ENCODE measurements at places on chromosomes 1 and 21.

- H3K4me3 ChIP-seq = no peak overlapping the region
- H3K36me3 ChIP-seq = peaks cover 8% of the 10 kb centered on the region
- no peak for DNase-seq
- peak overlapping the region; percentile 56 for H3K27ac ChIP-seq
Measured at GRCh38 chr1:206464456-206464964, 5.8 kb upstream of the IKBKE start.

GRCh38 chr1:64060611-64061302 lies 142.7 kb upstream of the UBE2U start:
- peaks cover 12% of the 10 kb centered on the region for H3K27me3 ChIP-seq
- H3K36me3 ChIP-seq = no peaks in the 10 kb centered on the region
- H3K4me1 ChIP-seq = peaks cover 11% of the 10 kb centered on the region
- DNase-seq = no peak

GRCh38 chr1:39799770-39800470 lies 11.3 kb upstream of the BMP8B start:
- H3K4me3 ChIP-seq = peak overlapping the region; percentile 71
- peak; percentile 58 for DNase-seq
- H3K27me3 ChIP-seq = peaks cover 3% of the 10 kb centered on the region
- H3K27ac ChIP-seq = peak overlapping the region; percentile 89
- H3K4me1 ChIP-seq = peaks cover 11% of the 10 kb centered on the region

DNA sequence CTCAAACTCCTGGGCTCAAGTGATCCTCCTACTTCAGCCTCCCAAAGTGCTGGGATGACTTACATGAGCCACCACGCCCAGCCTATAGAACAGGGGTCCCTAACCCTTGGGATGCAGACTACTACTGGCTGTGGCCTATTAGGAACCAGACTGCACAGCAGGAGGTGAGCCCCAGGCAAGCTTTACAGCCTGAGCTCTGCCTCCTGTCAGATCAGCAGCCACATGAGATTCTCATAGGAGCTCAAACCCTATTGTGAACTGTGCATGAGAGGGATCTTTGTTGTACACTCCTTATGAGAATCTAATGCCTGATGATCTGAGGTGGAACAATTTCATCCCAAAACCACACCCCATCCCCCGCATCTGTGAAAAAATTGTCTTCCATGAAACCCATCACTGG lies 13.4 kb upstream of the PSMB4 start:
- no peaks in the 10 kb centered on the region for H3K36me3 ChIP-seq
- H3K27me3 ChIP-seq = no peaks in the 10 kb centered on the region
- H3K27ac ChIP-seq = no peak overlapping the region
- peaks cover 5% of the 10 kb centered on the region for H3K4me1 ChIP-seq
- DNase-seq = no peak
- H3K4me3 ChIP-seq = no peak overlapping the region

DNA sequence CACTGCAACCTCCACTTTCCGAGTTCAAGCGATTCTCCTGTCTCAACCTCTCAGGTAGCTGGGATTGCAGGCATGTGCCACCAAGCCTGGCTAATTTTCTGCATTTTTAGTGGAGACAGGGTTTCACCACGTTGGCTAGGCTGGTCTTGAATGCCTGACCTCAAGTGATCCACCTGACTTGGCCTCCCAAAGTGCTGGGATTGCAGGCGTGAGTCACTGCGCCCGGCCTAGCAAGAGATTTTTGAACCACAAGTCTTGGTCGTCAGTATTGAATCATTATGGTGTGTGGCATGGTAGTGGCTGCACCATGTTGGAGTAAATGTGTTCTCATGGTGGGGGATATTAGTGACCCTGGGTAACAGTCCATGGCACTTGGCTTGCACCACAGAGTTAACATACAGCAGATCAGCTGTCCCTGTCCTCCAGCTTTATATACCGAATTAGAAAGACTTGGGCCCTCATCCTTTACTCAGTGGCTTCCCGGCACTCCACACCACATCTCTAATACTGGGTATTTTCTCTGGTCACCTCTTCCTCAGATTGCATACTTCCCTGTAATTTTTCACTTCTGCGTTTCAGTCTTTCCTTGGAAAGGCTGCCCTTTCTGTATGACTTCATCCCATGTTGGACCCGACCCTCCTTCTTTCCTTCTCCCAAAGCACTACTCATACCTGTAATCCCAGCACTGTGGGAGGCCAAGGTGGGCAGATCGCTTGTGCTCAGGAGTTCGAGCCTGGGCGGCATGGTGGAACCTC lies 25.1 kb downstream of the AK4 start:
- peaks cover 15% of the 10 kb centered on the region for H3K4me1 ChIP-seq
- H3K27ac ChIP-seq = no peak overlapping the region
- DNase-seq = no peak
- H3K4me3 ChIP-seq = no peak overlapping the region
- peaks cover 9% of the 10 kb centered on the region for H3K36me3 ChIP-seq

DNA sequence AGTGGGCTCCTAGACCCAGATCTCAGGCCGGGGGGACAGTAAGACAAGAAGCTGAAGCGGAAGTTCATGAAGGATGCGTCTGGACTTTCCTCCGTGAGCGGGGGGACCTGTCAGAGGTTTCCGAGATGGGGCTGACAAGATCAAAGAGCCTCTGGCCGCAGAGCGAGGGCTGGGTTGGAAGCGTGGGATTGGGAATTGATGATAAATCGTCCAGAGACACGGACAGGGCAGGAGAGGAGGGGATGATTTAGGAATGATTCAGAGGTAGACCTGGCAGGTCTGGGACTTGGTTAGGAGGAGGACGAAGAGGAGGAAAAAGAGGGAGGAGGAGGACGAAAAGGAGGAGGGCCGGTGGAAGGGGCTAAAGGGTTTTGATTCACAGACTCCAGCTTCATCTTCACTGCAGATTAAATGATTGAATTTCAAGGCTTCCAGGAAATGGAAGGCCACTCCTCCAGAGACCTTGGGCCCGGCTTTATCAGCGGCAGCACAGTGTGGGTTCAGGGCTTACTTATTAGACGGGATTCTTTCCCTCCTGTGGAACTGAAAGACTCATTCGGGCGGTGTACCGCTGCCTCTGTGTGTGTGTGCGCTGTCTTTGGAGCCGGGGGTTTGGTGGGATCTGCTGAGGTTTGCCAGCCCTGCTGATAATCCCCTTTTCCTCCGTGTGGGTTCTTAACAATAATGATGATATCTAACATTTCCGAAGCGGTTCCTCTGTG lies 85.7 kb upstream of the SLC45A1 start:
- no peak for DNase-seq
- H3K27ac ChIP-seq = no peak overlapping the region
- no peaks in the 10 kb centered on the region for H3K36me3 ChIP-seq
- no peak overlapping the region for H3K4me3 ChIP-seq
- peaks cover 29% of the 10 kb centered on the region for H3K27me3 ChIP-seq

DNA sequence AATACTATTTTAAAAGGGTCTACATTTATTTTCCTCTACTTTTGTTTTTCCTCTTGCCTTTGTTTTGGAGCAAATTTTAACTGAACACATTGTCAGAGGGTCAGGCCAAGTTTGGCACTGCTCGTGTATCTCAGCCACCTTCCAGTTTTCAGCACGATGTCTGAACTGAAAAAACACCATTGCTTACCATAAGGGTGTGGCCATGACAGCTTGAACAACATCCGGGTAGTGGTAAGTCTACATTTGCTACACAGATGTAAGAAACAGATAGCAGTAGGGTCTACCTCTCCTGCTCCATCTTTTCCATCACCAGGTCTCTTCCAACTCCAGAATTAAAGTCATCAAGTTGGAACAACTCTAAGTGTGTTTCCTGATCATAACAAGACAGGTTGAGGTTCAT lies 4.2 kb downstream of the HIVEP3 start:
- peaks cover 18% of the 10 kb centered on the region for H3K36me3 ChIP-seq
- H3K4me1 ChIP-seq = peaks cover 62% of the 10 kb centered on the region
- DNase-seq = no peak

DNA sequence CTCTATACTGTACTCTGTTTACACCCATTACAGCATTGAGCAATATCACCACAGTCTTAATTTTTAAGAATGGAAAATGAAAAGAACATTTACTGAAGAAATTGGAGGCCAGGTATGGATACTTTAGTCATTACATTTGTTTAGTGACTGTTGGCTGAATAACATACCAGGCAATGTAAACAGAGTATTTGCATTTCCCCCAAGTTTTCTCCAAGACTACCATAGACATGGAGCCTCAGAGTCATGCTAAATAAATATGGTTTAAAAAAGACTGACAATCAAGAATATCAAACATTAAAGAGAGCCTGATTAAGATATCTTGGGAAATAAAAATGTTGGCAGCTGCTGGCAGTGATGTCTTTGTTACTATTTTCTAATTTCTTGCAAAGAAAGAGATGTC lies 136.9 kb upstream of the ADAMTS5 start:
- no peak for DNase-seq
- no peaks in the 10 kb centered on the region for H3K36me3 ChIP-seq
- no peaks in the 10 kb centered on the region for H3K27me3 ChIP-seq
- H3K4me3 ChIP-seq = no peak overlapping the region
- H3K4me1 ChIP-seq = no peaks in the 10 kb centered on the region
- no peak overlapping the region for H3K27ac ChIP-seq

DNA sequence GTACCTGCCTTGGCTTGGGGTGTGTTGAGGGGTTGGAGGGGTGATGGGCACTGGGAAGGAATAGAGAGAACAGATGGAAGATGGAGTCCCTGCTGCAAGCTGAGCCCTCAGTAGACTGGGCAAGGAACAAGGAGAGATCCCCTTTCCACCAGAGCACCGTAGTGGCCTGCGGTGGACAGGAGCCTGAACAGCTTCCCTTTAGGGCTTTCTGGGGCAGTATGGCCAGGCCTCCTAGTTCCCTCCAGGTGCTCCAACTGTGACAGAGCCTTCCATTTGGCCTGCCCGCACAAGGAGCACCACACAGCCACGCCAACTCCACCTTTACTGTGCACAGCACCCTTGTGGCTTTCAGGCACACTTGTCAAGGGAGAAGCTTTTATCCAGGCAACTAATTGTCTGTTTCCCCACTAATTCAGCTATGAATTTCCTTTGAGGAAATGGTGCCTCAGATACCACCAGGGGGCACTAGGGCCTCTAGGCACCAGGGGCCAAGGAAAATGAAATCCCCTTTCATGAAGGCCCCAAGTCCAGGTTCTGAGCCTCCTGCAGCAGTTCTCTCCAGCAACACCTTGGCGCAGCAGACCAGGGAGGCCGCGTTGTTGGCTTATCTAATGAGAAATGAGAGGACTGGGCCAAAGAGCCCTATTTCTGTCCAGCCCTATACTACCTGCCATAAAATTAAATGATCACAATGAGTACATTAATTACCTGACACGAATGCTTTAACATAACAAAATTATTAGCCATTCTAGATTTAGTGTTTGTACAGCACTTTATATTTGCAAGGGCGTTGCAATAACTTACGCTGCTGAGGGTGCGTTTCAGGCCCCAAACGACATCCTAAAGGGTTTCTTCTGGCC lies 23.1 kb upstream of the ERI3 start:
- H3K4me1 ChIP-seq = no peaks in the 10 kb centered on the region
- DNase-seq = no peak
- no peak overlapping the region for H3K27ac ChIP-seq
- peaks cover 4% of the 10 kb centered on the region for H3K27me3 ChIP-seq

DNA sequence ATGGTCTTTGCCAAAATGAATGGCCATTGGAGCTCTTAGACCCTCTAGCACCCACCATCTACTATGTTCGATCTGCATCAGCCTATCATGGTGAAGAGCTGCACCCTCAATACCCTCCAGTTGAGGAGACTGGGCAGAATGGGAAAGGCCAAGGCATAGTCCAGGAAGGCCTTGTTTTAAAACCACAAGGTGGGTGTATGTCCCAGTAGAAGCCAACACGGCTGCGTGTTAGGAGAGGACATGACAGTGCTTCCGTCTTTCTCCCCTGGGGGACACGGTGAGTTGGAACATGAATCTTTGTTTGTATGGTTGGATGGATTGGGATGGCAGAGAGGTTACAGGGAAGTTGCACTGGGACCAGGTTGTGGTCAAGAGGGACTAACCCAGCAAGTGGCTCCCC lies 18.6 kb upstream of the SH3D21 start:
- no peak overlapping the region for H3K4me3 ChIP-seq
- peaks cover 17% of the 10 kb centered on the region for H3K4me1 ChIP-seq
- H3K27me3 ChIP-seq = no peaks in the 10 kb centered on the region
- no peak overlapping the region for H3K27ac ChIP-seq
- peaks cover 80% of the 10 kb centered on the region for H3K36me3 ChIP-seq
- no peak for DNase-seq

DNA sequence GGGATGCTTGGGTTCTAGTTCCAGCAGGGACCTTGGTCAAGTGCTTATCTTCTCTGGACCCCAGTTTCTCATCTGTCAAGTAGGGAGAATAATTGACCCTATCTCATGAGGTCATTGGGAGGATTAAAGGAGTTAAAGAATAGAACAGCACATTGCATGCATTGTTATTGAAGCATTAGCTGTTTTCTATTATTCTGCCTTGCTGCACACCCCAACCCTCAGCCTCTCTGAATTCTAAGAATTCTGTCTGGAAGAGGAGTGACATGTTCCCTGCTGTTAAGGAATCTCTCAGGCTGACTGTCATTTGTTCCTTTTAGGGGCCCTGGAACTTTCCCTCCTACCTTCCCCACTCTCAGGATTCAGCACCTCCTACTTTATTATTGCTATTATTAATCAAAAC lies 73.9 kb downstream of the NENF start:
- H3K4me3 ChIP-seq = no peak overlapping the region
- no peak for DNase-seq
- no peak overlapping the region for H3K27ac ChIP-seq
- no peaks in the 10 kb centered on the region for H3K4me1 ChIP-seq

DNA sequence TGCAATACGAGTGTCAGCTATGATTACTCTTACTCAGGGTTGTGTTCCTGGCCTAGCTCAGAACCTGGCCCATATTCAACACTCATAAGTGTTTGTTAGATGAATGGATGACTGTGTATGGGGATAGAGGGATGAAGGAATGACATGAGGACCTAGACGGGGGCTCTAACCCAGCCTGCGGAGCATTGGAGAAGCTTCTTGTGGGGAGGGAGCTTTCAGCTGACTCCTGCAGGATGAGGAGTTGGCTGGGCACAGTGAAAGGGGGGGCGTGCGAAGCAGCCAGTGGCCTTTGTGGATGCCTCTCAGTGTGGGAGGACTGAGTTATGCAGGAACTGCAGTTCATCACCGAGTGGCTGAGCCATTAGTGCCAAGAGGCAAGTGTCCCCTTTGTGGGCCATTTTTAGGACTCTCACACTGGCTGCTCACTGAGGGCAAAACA lies 1.2 kb upstream of the EXTL1 start:
- peaks cover 7% of the 10 kb centered on the region for H3K4me1 ChIP-seq
- DNase-seq = no peak
- H3K36me3 ChIP-seq = no peaks in the 10 kb centered on the region
- peaks cover 6% of the 10 kb centered on the region for H3K27me3 ChIP-seq

DNA sequence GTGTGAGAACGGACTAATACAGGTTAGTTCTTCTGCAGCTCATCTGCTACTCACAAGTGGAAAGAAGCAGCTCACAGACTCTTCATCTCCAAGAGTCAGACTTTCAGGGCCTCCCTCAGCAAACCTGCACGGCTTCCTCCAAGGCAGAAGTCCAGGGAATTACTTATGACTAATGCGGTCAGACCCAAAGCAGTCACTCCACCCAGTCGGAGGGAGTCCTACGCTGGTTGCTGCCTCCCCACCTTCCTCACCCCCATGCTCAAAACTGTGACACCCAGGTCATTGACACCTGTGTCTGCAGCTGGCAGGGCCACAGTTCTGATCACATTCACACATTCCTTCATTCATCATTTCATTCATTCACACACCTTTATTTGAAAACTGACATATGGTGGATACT lies 38.4 kb upstream of the PRDM2 start:
- H3K36me3 ChIP-seq = no peaks in the 10 kb centered on the region
- DNase-seq = no peak
- peaks cover 4% of the 10 kb centered on the region for H3K27me3 ChIP-seq
- no peak overlapping the region for H3K27ac ChIP-seq
